RKO (cell line): ENCODE measurements at places on chromosomes 16 and 17.

- DNase-seq: no peak
Observed at GRCh38 chr16:15509593-15510535, 75.5 kb downstream of the BMERB1 start.

GRCh38 chr16:47925811-47926460, 229.9 kb downstream of the ABCC12 start:
- peak; percentile 18 for DNase-seq

GRCh38 chr16:56424404-56424764, 961 bp downstream of the AMFR start:
- no peak for DNase-seq

DNA sequence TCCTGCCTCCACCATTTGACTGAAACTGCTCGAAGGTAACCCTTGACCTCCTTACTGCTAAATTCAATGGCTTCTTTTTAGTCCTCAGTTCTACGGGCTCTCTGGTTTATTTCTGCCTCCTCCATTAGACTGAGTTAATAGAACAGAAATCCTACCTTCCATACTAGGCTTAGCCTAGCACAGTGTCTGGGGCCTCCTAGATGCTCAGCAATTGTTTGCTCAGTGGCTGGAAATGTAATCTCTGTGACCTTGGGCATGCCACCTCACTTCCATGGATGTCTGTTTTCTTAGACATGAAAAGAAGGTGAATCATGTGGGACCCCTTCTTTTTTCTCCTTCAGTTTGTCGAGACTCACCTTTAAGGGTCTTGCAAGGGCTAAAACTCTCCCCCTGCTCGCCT, 19.7 kb downstream of the NXPH3 start:
- no peak for DNase-seq

- DNase-seq: no peak
Observed at GRCh38 chr17:39769974-39770587, 32.3 kb downstream of the GRB7 start.

DNA sequence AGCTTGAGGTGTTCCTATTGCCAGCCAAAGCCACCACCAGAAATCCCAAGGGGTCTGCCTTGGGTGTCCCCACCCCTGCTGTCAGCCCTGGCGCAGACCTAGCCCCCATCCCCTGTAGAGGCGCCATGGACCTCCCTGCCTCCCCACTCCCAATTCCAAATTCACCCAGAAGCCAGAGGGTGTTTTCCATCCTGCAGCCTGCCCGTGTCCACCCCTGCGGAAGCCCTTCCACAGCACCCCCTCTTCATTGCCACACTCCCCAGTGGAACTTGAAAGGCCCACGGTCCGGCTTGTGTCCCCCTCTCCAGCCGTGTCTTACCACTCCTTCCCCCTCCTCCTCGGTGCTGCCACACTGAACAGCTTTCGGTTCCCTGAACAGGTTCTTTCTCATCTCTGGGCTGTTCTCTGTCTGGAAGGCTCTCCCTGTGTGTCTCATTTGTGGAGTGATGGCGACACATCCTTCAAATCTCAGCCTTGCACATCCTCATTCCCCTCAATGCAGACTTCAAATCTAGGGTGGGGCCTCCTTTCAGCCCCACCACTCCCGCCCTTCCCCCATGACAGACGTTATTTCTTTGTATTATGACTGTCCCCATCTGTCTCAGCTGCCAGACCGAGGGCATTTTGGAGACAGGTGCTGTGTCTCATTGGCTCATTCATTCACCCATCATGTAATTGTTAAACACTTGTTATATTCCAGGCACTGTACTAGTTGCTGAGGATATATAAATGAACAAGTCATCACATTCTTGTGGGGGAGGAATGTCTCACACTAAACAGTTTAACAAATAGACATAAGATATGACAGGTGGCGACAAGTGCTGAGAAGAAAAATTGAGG, 36.3 kb downstream of the ADGRG5 start:
- DNase-seq: no peak

- no peak for DNase-seq
Observed at GRCh38 chr17:48357779-48358602, 72.0 kb downstream of the SKAP1 start.

DNA sequence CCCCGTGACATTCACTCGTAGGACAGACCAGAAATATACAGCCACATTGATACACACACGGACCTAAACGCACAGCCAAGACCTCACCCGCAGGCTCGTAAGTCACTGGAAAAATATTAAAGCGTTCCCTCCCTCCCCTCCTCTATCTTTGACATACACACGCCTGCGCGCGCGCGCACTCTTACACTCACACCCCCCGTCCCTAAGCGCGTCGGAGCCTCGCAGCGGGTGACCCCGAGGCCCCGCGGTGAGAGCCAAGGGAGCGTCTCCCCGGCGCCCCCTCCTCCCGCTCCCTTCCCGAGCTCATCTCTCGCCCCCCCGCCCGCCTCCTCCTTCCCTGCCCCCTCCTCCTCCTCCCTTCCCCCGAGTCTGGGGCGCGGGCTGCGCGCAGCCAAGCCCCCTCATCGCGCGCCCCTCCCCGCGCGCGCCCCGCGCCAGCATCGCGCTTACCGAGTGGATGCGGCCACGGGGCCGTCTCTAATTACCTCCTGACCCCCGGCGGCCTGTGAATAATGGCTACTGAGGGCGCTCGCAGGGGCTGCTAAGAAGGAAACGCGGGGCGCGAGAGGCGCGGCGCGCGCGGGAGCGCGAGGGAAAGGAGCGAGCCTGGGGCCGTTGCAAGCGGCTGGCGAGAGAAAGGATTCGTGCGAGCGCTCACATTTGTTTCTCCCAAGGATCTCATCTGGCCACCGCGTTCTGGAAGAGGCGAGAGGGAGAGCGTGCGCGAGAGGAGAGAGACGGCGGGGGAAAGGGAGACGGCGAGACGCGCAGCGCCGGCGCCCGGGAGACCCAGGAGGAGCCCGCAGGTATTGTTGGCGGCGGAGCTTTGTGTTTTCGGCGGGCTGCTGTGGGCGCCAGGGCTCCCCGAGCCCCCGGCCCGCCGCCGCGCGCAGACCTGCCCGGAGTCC, 42.4 kb downstream of the RAI1 start:
- DNase-seq: no peak

- peak; percentile 76 for DNase-seq
Observed at GRCh38 chr17:51397361-51398127, 137.2 kb downstream of the UTP18 start.

DNA sequence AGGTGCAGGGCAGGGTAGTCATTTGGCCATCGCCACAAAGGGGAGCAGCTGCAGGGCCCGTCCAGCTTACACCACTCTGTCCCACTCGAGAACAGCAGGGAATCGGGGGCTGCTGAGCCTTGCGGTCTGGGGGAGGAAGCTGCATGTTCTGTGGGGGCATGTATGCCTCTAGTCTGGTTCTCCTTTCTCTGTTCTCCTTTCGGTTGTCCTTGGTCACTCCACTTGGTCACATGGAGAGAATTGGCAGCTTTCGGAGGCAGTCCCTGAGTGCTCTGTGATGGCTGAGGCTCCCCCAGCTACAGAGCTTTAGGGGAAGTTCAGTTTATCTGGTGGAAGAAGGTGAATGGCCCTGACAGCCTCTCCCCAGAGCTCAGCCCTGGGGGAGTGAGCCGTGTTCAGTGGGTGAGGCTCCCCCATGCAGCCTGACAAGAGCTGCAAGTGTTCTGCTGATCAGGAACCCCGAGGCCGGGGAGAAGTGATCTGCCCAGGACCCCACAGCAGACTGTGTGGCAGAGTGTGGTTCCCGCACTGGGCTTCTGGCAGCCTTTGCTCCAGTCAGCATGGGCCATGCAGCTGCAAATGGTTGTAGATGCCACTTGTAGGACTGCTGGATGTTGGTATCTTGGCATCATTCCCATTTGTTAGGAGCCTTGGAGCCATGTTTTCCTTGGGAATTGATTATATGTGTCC, 22.3 kb upstream of the SMPD3 start:
- no peak for DNase-seq

DNA sequence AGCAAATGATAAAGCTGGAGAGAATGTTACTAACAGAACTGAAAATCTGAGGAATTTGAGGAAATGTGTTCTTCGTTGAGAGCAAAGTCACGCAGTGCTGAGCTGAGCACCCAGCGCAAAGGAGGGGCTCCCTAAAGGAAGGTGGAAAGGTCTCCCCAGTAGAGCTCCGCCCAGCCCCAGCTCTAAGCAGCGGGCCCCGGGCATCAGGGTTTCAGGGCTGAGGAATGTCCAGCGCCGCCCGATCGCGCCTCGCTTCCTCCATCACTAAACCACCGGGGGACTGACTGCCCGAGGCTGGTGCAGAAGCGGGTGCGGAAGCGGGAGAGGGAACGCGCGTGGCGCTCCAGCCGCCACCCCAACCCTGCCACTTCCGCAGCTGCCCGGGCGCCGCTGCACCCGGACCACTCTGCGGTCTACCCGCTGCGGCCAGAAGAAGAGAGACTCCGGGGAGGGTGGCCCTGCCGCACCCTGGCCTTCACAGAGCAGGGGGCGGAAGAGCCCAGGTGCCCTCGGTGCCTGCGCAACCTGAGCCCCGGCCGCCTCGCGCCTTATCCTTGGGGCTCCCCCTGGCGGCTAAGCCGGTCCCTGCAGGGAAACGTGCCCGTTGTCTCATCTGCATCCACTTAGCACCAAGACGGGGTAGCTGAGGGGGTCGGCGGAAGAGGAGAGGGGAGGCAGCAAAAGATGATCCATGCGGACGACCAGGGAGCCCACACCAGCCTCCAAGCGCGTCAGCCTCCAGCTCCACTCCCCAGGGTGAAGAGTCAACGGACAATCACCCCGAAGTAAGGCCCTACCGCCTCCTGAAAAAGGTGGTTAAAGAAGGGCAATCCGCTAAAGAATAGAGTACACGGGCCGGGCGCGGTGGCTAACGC, 12.4 kb upstream of the GUCY2D start:
- DNase-seq: peak; percentile 75

GRCh38 chr17:81162491-81162890, 2.8 kb upstream of the PVALEF start:
- DNase-seq: no peak

DNA sequence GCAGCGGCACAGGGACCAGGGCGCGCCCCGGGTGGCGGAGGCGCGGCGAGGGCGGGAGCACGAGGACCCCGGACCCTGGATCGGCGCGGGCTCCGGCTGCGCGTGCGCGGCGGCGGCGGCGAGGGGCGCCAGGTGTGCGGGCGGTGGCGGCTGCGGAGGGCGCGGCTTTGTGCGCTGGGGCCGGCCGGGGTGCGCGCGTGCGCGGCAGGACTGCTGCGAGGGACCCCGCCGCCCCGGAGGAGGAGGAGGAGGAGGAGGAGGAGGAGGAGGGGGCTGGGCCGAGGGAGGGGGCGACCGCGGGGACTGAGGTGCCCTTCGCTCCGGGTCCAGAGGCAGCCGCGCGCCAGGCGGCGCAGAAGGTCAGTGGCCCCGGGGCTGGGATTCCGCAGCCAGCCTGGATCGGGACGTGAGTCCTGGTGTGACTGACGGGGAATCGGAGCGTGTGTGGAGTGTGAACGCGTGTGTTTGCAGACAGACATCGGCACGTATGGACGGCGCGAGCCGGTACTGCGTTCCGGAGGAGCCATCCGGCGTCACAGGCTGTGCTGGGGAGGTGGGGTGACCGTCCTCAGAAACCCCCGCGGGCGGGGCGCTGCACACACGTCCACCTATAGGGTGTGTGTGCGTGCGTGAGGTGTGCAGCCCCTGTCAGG, 19.5 kb upstream of the RAP1GAP2 start:
- no peak for DNase-seq

GRCh38 chr17:78723001-78723796, 58.9 kb downstream of the CYTH1 start:
- DNase-seq: no peak

DNA sequence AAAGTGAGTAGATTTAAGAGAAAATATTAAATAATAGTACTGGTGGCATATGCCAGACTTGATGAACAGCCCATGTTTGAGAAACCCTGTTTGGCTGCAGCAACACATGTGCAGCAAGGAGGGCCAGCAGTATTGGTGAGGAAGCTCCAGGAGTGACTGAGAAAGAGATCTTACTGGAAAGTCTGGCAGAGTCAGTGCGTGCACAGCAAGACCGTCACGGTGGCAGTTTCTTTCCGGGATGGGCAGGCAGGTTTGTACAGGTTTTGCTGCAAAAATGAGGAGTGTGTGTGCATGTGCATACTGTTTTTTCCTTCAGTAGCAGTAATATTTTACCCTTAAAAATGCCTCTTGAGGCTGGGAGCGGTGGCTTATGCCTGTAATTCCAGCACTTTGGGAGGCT, 41.4 kb downstream of the KSR1 start:
- no peak for DNase-seq

GRCh38 chr17:8755590-8756255, 2.6 kb downstream of the SPDYE4 start:
- no peak for DNase-seq

DNA sequence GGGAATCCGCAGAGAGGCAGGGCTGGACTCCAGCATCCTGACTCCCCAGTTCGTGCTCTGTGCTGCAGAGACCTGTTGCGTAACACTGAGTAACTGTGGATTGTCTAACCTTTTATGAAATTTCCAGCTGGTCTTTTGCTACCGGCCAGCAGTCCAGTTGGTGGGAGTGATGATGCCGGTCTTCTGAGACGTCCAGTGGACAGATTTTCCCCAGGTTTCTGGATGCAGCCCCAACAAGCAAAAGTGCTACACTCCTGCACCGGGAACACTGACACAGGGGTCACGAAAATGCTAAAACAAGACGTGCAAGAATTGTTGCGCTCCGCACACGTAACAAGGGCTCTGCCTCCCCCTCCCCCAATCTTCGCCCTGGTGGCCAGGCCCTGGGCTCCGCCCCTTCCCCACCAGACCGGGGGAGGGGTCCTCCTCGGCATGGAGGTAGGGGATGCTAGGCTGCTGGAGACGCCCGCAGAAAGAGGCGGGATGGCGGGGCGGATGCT, 701 bp upstream of the MRC2 start:
- no peak for DNase-seq

DNA sequence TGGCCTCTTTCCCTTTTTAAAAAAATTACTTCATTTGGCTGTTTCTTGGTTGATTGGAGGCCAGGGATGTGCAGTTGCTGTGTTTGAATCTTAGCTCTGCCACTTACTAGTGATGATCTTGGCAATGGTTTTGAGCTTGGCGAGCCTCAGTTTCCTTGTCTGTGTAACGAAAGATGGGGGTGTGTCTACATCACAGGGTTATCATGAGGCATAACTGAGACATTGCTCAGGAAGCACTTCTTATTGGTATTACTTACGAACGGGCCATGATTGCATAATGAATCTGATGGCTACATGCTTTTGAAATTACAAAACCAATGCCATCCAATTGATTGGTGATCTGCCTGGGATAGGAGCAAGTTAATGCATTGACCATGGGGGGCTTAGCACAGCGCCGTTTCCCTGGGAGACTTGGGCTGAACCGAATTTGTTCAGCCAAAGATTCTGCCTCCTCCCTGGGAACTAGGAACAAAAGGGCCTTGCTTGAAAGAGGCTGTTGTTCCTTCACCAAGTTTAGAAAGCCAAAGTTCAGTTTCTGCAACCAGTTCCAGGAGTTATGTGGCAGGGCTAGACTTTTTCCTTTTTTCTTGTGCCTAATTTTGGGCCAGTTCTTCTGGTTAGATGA, 21.9 kb downstream of the CMIP start:
- DNase-seq: no peak

GRCh38 chr17:58172369-58173071, 5.7 kb downstream of the OR4D2 start:
- peak; percentile 53 for DNase-seq

DNA sequence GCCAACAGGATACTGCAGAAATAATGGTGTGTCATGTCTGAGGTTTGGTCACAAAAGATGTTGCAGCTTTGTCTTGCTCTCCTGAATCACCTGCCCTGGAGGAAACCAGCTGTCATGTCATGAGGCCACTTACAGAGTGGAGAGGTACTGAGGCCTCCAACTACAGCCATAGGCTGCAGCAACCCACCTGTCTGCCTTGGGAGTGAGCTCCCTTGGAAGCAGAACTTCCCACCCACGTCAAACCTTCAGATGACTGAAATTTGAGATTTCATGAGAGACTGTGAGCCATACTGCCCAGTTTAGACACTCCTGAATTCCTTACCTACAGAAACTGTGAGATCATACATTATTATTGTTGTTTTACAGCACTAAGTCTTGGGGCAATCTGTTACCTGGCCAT, 475.9 kb downstream of the HS3ST3B1 start:
- DNase-seq: no peak
